Stimulated activated CD4-positive, alpha-beta T cell treated with anti-CD3 and anti-CD28 coated beads, TNF-alpha, amount 100 ng/mL, for 1 hour (primary cell): ENCODE measurements at places on chromosomes 4 and X.

- no peak for DNase-seq
Observed at GRCh38 chrX:69556060-69557011, 52.2 kb downstream of the NALF2 start.

- no peak for DNase-seq
Observed at GRCh38 chrX:77389891-77390290, 57.3 kb upstream of the FGF16 start.

- no peak for DNase-seq
Observed at GRCh38 chr4:68152411-68152810, 22.7 kb upstream of the TMPRSS11F start.

DNA sequence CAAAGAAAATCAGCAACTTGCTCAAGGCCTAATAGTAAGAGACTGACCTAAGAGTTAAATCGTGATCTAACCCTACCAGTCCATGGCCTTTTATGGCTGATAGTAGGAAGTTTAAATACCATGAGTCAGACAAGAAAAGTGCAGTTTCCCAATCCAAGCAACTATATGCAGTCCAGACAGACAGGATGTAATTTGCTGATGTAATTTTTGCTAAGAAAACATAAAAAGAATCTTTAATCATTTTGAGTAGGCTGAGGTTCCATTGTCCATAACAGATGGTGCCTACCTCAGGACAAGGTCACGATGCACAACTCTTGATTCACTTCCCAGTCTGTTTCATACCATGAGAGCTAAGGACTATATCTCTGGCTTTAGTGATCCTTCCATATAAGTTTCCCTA lies 317.5 kb upstream of the GRIA3 start:
- DNase-seq, result no peak

- DNase-seq, result no peak
Observed at GRCh38 chr4:140157341-140157740, 3.4 kb upstream of the MAML3 start.

DNA sequence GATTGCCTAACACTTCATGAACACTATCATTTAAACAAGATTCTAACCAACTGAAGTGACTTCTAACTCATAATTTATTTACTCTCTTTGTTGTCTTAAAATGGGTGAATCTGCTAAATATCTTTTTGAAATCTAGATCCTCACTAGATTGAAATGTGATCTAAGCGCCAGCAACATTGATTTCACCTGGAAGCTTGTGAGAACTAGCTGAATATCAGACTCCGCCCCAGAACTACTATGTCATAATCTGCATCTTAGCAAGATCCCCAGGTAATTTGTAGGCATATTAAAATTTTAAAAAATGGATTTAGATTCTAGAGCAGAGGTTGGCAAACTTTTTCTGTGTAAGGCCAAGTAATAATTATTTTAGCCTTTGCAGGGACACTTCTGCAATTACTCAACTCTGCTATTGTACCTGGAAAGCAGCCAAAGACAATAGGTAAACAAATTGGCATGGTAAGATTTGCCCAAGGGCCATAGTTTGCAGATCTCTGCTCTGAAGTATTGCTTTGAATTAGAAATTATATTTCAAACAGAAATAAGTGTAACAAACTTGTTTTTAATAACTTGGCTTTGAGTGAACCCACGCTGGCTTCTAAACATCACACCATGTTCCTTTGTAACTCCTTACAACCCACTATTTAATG lies 121.5 kb downstream of the REELD1 start:
- no peak for DNase-seq
